ENCODE measurements at places on chromosomes 11 and 22.

DNA sequence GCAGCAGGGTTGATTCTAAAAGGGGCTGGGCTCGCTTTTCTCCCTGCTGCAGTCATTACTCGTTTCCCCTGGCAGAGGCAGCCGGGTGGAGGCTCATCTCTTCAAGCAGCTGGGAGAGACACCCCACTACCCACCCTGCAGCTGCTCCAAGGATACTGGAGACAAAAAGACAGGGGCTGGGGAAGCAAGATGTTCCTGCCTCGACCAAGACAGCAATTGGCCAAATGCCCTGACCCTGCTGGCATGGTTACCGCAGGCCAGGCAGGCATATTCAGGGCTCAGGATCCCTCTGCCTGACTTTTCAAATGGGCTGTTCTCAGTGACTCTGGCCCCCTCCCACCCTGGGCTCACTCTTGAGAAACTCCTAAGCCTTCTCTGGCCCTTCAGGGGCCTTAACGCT lies 6.8 kb upstream of the RGL4 start:
- DNase-seq: no peak

DNA sequence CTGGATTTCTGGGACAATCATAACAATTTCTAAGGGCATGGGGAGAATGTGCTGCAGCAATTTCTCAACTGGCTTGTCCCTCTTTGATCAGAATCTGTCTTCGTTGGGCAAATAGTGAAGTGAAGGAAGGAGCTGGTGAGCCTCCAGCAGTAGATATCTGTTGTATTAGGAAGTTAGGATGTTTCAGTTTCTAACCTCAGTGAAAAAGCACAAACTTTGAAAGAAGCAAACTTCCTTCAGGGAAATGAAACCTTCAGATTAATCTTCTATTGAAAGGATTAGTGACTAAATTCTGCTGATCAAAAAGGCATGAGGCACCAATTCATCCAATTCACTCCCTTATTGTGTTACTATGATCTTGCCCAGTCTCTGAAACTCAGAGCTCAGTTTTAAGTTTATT lies 24.3 kb downstream of the LMO2 start:
- no peak for DNase-seq

- no peak for DNase-seq
Observed at GRCh38 chr11:95132956-95133355, 43.3 kb downstream of the ENDOD1 start.

DNA sequence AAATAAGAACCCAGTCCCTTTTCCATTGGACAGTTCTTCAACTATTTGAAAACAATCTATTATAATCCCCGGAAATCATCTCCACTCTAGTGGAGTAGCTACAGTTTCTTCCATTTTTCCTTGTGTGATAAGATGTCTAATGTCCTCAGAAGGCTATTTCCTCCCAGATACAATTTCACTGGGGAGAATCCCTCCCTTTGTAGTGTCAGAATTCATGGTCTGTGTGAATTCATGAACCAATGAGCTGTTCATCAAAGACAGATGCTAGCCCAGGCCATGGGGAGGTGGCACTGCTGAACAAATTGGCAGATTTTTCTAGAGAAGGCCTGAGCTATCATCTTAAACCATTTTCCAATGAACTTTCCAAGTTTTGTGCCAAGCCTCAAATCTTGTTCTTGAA lies 45.4 kb downstream of the MPPED2 start:
- DNase-seq: no peak

DNA sequence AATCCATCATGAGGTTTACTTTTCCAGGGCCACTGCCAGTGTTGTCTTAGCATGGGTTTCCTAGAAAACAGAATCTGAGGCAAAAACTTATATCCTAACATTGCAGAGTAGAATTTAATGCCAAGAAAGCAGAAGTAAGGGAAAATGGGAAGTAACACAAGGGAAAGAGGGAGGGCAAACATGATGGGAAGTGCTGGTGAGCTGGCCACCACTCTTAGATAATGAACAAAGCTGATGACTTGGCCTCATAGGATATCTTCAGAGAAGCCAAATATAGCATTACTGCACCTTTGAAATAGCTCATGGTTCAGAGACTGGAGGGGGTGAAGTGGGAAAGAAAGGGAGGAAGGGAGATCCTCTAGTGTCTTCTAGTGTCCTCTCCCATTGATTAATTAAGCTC lies 24.8 kb upstream of the CALCB start:
- no peak for DNase-seq

GRCh38 chr11:72535194-72535547 lies 100.8 kb upstream of the CLPB start:
- no peak for DNase-seq

GRCh38 chr11:85029964-85030363 lies 597.2 kb downstream of the DLG2 start:
- DNase-seq: no peak

DNA sequence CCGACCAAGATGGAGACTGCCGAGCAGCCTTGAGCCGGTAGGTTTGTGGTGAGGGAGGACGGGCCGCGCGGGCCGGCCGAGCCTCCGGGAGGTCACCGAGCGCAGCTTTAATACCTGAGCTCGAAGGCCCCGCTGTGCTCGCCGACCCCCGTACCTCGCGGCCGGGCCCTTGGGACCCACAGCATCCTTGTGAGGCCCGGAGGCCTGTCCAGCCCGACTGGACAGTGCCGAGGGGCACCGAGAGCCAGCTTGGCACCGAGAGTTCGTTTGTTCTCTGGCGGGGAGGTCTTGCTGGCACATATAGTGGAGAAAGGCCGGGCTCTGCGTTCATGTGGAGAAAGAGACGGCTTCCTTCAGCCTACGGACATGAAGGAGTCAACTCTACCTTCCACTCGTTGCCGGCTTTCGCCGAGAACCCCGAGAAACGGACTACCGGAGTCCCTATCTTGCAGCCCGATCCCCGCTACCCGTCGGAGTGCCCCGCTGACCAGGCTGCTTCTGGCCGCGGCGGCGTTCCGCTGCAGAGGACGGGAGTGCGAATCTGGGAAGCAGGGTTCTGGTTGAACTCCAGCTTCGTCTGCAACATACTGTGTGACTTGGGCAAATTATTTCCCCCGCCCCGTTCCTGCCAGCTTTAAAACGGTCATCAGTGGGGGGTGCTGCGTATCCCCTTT lies 349 bp downstream of the TSSC4 start:
- no peak for DNase-seq

- DNase-seq: no peak
Observed at GRCh38 chr11:36333468-36333867, 37.4 kb downstream of the PRR5L start.

All from substantia nigra (tissue), 51 donors.